ENCODE measurements at places on chromosomes 12 and 14.

- no peak for DNase-seq
Measured at GRCh38 chr12:92136965-92137721, 8.5 kb downstream of the BTG1 start.

- no peak for DNase-seq
Measured at GRCh38 chr12:109893261-109893995, 6.6 kb upstream of the TCHP start.

DNA sequence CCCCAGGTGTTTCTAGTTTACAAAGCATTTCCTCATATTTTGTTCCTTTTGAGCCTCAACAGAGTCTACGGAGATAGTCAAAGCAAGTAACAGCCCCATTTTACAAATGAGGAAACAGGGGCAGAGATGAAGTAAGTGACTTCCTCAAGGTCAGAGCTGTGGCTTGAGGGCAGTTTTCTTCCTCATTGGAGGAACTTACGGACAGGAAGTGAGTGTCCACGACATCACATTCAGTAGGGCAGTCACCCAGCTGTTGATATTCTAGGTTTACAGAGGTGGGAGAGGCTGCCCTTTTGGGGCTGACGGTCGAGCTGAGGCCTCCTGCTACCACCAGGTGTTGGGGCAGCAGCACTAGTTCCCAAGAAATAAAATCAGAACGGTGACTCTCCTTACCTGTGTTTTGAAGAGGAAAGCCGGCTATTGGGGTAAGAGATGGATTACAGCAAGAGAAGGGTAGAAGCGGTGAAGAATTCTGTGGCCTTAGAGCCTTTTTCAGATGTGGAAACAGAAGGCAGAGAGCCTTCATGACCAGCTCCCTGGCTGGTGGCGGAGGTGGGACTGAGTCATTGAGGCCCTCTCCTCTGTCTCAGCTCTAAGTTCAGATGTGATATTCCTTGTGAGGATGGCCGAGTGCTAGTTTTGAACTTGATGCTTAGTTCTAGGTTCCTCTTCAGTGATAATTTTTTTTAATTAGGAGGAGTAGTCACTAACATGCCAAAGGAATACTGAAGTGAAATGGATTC, 41.7 kb downstream of the SUSD6 start:
- no peak for DNase-seq

- DNase-seq: no peak
Measured at GRCh38 chr14:68512088-68512487, 280.8 kb downstream of the ZFP36L1 start.

DNA sequence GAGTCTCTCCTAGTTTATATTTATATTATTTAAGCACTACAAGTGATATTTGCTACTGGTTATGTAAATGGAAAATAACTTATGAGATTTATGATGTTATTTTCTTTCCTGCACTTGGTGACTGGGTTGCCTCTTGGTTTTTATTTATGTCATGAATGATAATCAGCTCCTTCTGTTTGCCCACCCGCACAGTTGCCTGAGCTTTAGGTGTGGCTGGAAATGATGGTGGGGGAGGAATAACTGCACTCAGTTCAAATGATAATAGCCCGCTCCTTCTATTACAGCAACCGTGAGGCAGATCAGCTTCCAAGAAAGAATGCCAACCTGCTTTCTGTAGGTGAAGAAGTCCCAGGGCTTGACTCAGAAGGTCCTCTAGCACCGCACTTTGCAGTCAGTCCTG, 190.2 kb upstream of the CAND1 start:
- DNase-seq: no peak

DNA sequence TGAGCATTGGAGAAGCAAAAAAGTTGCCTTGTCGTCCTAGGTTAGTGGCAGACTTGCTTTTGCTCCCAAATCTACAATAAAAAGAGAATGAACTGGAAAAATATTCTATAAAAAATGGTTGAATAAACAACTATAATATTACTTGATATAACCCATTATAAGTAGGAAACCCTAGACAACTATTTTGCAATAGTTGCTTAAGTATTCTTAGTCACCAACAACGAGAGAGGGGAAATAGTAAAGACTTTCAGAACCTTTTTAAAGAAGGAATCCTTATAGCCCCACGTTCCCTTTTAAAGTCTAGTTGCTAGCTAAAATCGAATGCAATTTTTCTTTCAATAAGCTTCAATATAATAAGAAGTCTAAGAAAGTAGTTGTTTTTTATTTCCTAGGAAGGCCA, 17.5 kb downstream of the AQP6 start:
- no peak for DNase-seq

- DNase-seq: no peak
Measured at GRCh38 chr12:66008985-66009384, 121.6 kb downstream of the LLPH start.

DNA sequence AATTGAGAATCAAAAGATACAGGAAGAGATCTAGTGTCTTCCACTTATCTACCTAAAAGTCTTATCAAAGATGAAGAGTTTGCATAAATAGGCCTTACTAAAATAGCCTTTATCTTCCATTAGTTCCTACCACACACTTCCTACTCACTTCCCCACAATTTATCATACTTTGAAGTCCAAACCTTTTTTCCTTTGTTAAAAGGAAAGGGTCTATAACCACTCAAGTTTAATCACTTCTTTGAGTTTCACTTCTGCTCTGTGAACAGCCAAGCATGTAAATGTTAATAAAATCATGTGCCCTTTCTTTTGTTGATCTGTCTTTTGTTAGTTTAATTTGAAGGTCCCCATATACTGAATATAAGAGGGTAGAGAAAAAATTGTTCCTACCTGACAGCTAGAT, 114.5 kb downstream of the PHLDA1 start:
- no peak for DNase-seq

GRCh38 chr12:105888696-105889095, 250.1 kb downstream of the NUAK1 start:
- no peak for DNase-seq

GRCh38 chr12:72271451-72272090, 599 bp upstream of the TRHDE start:
- DNase-seq: no peak

GRCh38 chr12:6853626-6854025, 1.7 kb downstream of the USP5 start:
- no peak for DNase-seq

DNA sequence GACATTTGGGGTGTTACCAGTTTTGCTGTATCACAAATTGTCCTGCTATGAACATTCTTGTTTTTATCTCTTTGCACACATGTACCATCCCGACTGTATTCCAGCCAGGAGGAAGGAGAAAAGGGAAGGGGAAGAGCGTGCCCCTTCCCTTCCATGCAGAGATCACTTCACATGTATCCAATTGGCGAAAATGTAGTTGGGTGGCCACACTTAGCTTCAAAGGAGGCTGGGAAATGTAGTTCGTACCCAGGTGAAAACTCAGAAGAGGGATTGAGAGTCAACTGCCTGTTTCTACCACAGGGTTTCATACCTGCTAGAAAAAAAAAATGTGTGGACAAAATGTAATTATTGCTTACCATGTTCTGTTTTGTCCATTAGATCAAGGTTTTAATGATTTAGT, 189.1 kb upstream of the PELI2 start:
- DNase-seq: no peak

- DNase-seq: no peak
Measured at GRCh38 chr12:106130474-106131113, 8.2 kb downstream of the NUAK1 start.

GRCh38 chr12:1435456-1435855, 158.9 kb downstream of the FBXL14 start:
- no peak for DNase-seq

GRCh38 chr12:6361834-6362233, 13.5 kb downstream of the SCNN1A start:
- no peak for DNase-seq

- no peak for DNase-seq
Measured at GRCh38 chr12:118432812-118433545, 56.6 kb downstream of the SUDS3 start.

DNA sequence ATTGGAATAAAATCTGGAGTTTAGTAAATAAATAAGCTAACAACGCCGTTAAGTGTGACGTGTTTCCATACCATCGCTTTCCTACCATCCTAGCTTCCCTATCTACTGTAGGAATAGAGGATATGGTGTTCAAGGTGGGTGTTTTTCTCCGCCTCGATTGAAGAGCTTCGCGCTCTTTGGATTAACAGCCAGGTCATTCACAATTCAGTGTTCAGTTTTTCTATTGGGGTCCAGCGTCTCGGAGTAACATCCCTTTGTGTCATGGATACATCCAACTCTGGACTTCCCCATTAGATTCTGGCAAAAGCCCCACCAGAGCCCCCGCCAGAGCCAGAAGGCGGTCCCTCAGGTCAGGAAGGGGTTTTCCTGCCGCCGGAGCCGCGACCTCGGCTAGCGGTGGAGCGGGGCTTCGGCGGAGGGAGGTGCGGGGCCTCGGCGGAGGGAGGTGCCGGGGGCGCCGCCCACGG, 1.2 kb upstream of the SRGAP1 start:
- no peak for DNase-seq

DNA sequence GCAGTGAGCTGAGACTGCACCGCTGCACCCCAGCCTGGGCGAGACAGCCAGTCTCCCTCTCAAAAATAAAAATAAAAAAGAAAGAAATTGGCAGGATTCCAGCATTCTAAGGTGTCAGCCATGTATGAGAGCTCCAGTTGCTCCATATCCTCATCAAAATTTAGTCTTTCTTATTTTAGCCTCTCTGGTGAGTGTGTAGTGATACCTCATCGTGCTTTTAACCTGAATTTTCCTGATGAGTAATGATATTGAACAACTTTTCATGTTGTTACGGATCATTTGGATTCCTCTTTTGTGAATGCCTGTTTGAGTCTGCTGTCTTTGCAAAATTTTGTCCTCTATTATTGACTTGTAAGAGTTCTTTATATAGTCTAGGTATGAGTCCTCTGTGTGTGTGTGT, 28.5 kb downstream of the CCDC60 start:
- DNase-seq: no peak

- no peak for DNase-seq
Measured at GRCh38 chr14:86675059-86675458, 1145.1 kb downstream of the FLRT2 start.

DNA sequence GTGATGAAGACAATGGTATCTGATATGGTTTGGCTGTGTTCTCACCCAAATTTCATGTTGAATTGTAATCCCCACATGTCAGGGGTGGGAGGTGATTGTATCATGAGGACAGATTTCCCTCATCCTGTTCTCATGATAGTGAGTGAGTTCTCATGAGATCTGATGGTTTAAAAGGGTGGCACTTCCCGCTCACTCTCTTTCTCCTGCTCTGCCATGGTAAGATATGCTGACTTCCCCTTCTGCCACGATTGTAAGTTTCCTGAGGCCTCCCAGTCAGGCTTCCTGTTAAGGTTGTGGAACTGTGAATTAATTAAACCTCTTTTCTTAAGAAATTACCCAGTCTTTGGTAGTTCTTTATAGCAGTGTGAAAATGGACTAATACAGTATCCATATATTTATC, 25.6 kb upstream of the PTHLH start:
- no peak for DNase-seq

GRCh38 chr14:103246070-103246469, 88.0 kb upstream of the EIF5 start:
- DNase-seq: no peak

DNA sequence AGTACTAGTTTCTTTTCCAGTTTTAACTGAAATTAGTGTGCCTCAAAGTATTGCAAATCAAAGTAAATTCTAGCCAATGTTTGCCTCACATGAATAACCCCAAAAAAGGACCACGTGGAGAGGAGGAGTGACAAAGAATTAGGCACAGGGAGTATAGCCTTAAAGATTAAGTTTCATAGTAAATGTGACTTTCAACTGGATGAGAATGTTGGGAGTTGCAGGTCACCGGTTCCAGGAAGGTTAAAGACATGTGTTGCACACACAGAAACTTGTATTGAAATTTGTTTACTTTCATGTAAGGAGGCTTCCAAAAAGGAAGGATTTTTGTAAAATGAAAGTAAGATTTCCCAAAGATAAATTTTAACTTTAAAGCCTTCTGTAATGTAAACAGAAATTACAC, 89.1 kb upstream of the CCDC198 start:
- DNase-seq: no peak

DNA sequence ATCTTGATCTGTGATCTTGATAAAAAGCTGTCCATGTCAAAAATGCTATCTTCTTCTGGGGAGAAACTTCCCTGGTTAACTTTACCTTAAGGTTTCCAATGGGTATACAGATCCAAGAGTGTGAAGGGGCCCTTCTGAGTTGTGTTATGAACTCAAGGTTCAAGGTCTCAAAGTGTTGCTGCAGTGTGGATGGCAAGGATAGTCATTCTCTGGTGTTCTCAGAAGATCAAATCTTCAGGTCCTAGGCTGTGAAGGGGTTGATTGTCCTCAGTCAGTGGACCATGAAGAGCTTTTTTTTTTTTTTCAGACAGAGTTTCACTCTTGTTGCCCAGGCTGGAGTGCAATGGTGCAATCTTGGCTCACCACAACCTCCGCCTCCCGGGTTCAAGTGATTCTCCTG, 114.4 kb downstream of the SPTSSA start:
- no peak for DNase-seq

- no peak for DNase-seq
Measured at GRCh38 chr12:28294300-28294699, 104.0 kb downstream of the CCDC91 start.

GRCh38 chr12:13725049-13725448, 256.4 kb downstream of the GRIN2B start:
- DNase-seq: no peak

DNA sequence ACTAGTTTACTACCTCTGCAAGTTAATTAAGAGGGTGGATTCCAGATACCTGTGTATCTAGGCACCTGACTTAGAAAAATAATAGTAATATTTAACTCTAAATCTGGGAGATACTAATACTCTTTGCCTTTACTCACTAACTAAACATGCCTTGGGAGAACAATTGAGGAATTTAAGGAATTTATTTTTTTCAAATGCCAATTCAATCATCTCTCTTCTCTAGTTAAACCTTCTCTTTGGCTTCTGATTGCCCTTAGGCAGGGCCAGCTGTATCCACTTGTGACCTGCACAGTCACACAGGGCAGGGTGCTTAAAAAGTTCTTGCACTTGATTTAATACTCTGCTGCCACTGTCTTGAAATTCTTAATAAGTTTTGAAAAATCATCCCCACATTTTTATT, 142.4 kb downstream of the PLCZ1 start:
- DNase-seq: no peak

DNA sequence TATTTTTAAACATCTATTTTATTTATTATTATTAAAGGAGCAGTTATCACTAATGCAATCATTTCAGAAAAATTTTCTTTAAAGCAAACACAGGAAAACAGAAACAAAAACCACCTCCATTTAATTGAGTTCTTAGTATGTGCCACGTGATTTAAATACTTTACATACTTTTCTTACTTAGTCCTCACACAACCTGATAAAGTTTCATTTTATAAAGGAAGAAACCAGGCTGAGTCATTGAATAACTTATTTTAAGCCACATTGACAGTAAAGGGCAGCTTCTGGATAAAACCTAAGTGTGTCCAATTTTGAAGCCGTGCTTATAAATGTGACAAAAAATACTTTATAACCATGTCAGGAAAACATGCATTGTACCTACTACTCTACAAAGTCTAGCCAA, 57.1 kb upstream of the PCED1B start:
- DNase-seq: no peak

- DNase-seq: no peak
Measured at GRCh38 chr12:19131025-19131444, 1.5 kb downstream of the PLEKHA5 start.
